ENCODE measurements at places on chromosomes 4 and X.

GRCh38 chrX:103608306-103608963 lies 672 bp downstream of the TCEAL3 start:
- no peak for DNase-seq

GRCh38 chrX:72125331-72126047 lies 6.2 kb downstream of the RTL5 start:
- no peak for DNase-seq

DNA sequence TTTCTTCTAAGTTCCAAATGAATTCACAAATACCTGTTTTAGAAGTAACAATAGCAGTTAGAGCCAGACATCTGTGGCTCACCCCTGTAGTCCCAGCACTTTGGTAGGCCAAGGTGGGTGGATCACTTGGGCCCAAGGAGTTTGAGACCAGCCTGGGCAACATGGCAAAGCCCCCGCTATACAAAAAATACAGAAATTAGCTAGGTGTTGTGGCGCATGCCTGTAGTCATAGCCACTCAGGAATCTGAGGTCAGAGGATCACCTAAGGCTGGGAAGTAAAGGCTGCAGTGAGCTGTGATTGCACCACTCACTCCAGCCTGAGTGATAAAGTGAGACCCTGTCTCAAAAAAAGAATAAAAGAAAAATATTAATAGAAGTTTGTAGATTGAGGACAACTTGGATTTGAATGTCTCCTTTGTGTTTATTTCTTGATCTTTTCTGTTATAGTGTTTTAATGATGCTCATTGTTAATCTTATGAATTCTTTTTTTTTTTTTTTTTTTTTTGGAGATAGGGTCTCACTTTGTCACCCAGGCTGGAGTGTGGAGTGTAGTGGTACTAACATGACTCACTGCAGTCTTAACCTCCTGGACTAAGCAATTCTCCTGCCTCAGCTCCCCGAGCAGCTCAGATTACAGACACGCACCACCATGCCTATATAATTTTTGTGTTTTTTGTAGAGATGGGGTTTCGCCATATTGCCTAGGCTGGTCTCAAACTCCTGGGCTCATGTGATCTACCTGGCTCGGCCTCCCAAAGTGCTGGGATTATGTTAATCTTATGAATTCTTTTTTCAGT lies 30.7 kb upstream of the RAPGEF2 start:
- no peak for DNase-seq

- DNase-seq: no peak
These were observed 228.7 kb upstream of the ANKRD50 start for GRCh38 chr4:124941267-124941666.

- DNase-seq: no peak
These were observed 53.4 kb downstream of the HNRNPD start for GRCh38 chr4:82320351-82320750.

- no peak for DNase-seq
These were observed 191.7 kb upstream of the CPEB2 start for GRCh38 chr4:14810568-14810967.

GRCh38 chr4:38322714-38323113 lies 341.3 kb upstream of the KLF3 start:
- no peak for DNase-seq
